ENCODE measurements at places on chromosomes 1 and 21. TPM values are rescaled to one million over a fixed set of nuclear protein-coding genes. Genes with fewer than 3 reads are reported as not detected.

Gene GFI1
- total RNA-seq = 0.12 TPM

Gene TDRD10
- total RNA-seq = not detected

Gene CSF3R
- not detected for total RNA-seq

Gene UBL4B
- not detected for total RNA-seq

Gene EIF2D
- 53.2 TPM for total RNA-seq

Gene ADGRL4
- 14.6 TPM for total RNA-seq

Gene SFN
- 213 TPM for total RNA-seq

Gene BARHL2
- not detected for total RNA-seq

Gene PLA2G5
- total RNA-seq = not detected

Gene DIPK1A
- 1.8 TPM for total RNA-seq

Gene MPZ
- 1.2 TPM for total RNA-seq

Gene OR2G2
- not detected for total RNA-seq

Gene RHEX
- total RNA-seq = 0.29 TPM

Gene CFAP57
- 0.46 TPM for total RNA-seq

Gene PCP4L1
- not detected for total RNA-seq

Gene ADAMTS5
- total RNA-seq = 2.4 TPM

Gene UBE4B
- 30.8 TPM for total RNA-seq

Gene MARK1
- total RNA-seq = 5.4 TPM

Gene LRRC8C
- total RNA-seq = 8.5 TPM
